ENCODE measurements at places on chromosomes 3 and 15. TPM values are rescaled to one million over a fixed set of nuclear protein-coding genes. Genes with fewer than 3 reads are reported as not detected.

DNA sequence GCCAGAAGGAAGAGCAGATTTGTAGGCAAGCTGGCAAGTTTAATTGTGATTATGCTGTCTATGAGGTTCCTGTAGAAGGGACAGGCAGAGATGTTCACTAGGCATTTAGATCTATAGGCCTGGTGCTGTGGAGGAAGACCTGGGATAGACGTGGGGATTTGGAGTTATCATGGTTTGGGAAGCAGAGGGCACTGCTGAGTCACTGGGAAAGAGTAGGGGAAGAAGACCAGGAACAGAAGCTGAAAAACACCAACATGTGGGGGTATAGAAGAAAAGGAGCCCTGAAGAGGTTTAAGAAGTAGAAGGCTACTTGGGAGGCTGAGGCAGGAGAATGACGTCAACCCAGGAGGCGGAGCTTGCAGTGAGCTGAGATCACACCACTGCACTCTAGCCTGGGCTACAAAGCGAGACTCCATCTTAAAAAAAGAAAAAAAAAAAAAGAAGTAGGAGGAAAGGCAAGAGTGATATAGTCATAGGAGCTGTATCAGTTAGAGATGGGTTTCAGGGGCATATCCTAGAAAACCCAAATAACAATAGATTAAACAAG, 19.3 kb downstream of the GRK7 start:
- no peak for DNase-seq
- no peaks in the 10 kb centered on the region for H3K36me3 ChIP-seq
- H3K27ac ChIP-seq, result no peak overlapping the region
- no peaks in the 10 kb centered on the region for H3K27me3 ChIP-seq
- H3K4me3 ChIP-seq, result no peak overlapping the region

- DNase-seq, result no peak
- H3K4me3 ChIP-seq, result no peak overlapping the region
- no peaks in the 10 kb centered on the region for H3K4me1 ChIP-seq
- peaks cover 5% of the 10 kb centered on the region for H3K27me3 ChIP-seq
- H3K27ac ChIP-seq, result no peak overlapping the region
These were observed 10.8 kb downstream of the TOPAZ1 start for GRCh38 chr3:44252332-44252959.

DNA sequence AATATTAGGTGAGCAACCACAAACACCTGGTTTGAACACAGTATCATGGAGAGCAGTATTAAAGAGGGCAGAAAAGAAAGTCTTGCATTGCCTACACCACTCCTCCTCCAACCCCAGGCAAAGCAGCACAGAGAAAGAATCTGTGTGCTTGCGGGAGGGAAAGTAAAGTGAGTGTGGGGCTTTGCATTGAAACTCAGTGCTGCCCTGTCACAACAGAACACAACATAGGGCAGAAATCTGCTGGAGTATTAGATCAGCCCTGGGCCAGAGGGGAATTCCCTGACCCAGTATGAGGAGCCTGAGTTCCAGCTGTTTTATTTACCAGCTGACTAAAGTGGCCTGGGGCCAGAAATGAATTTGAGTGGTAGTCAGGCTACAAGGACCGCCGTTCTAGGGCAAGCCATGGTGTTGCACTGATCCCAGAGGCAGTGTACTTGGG, 75.5 kb downstream of the SPATA16 start:
- no peaks in the 10 kb centered on the region for H3K4me1 ChIP-seq

GRCh38 chr3:105322570-105323273, 44.0 kb upstream of the ALCAM start:
- H3K4me3 ChIP-seq, result no peak overlapping the region
- H3K4me1 ChIP-seq, result peaks cover 4% of the 10 kb centered on the region
- H3K27ac ChIP-seq, result no peak overlapping the region
- no peak for DNase-seq

- H3K4me1 ChIP-seq, result peaks cover 3% of the 10 kb centered on the region
- no peak overlapping the region for H3K4me3 ChIP-seq
- no peak overlapping the region for H3K27ac ChIP-seq
- no peaks in the 10 kb centered on the region for H3K27me3 ChIP-seq
These were observed 18.4 kb upstream of the CCR2 start for GRCh38 chr3:46335541-46335940.

ATG7 gene
- 15.5 TPM for total RNA-seq
